ENCODE measurements at places on chromosomes 7 and 10.

DNA sequence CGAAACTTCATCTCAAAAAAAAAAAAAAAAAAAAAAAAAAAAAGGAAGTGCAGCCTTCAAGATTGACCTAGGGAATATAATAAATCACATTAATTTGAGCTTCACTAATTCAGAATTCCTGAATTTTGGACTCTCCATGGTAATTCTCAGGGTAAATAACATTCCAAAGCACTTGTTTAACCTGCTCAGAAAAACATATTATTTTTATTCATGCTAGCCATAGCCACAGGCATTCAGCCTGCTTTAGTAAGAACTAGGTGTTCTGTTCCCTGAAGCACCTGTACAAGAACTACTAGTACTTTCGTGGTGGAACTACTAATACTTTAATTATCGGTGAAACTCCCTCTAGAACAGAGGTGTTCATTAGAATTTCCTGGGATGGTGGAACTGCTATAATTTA is 169.3 kb downstream of the RTKN2 start:
- DNase-seq: no peak

DNA sequence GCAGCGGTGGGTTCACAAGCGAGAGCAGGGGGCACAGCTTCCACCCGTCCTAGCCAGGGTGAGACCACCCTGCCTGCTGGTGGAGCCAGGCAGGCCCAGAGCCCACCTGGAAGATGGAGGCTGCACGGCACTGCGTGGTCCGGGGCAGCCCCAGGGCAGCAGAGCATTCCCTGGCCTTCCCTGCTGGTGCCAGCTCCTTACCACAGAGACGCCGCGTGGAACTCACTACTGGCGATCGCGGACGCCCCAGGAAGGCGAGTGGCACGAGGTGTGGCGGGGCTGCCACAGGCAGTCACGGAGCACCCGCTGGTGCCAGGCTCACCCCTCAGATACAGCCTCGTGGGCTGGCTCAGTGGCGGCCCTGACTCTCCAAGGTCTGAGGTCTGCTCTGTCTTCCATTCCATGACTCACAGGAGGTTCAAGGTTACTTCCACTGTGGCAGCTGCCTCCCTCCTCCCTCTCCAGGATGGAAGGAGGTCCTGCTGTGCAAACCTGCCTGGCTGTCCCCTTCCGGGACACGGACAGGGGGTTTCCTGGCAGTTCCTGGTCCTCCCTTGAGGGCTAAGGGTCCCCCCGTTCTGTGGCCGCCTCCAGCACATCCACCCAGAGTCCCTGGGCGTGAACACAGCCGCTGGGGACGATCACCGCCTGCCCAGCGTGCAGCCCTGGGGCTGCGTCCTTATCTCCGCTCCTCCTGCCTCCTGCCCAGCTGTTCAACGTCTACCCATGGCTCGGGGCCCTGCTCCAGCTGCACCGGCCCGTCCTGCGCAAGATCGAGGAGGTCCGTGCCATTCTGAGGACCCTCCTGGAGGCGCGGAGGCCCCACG is 3.1 kb downstream of the CYP2W1 start:
- no peak for DNase-seq

GRCh38 chr7:154789404-154789803 is 213.5 kb downstream of the PAXIP1 start:
- no peak for DNase-seq

- no peak for DNase-seq
These were observed 63.7 kb downstream of the ZNRF2 start for GRCh38 chr7:30348083-30348560.

- no peak for DNase-seq
These were observed 83.7 kb upstream of the AFAP1L2 start for GRCh38 chr10:114487815-114488536.

DNA sequence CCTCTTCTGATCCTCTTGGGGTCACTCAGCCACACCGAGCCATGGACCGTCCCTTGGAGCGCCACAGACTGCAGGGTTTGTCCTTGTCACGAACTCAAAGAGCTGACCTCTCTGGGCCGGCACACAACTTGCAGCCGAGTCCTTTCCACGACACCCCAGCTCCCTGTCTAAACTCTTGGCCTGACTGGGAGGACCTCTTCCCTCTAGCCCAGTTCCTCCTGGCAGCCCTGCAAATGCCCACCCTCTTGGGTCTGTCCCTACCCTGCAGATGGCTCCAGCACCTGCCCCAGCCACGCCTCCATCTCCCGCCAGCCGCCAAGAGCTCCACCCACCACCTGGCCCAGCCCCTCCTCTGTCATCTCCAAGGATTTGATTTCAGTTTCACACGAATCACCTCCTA is 339.2 kb downstream of the DNAJB6 start:
- no peak for DNase-seq

All from NCI-H187 treated with DMSO at 0.1 percent for 48 hours (cell line).